ENCODE measurements at places on chromosomes 12 and 14.

- DNase-seq, result no peak
Measured at GRCh38 chr12:95229636-95230035, 12.0 kb downstream of the VEZT start.

GRCh38 chr14:92154283-92154942 is 32.6 kb downstream of the CPSF2 start:
- peak; percentile 70 for DNase-seq

GRCh38 chr14:23321572-23322547 is 603 bp downstream of the PABPN1 start:
- peak; percentile 74 for DNase-seq

GRCh38 chr12:93896427-93896826 is 219.3 kb downstream of the CRADD start:
- peak; percentile 28 for DNase-seq

GRCh38 chr14:72480464-72481243 is 413.2 kb downstream of the DPF3 start:
- no peak for DNase-seq
